ENCODE measurements at places on chromosomes 4 and X. TPM values are rescaled to one million over a fixed set of nuclear protein-coding genes. Genes with fewer than 3 reads are reported as not detected.

MAGIX gene
- 4.3 TPM for total RNA-seq

NR0B1 gene
- total RNA-seq, result not detected

IL9R gene
- not detected for total RNA-seq

GLOD5 gene
- not detected for total RNA-seq

SMR3B gene
- not detected for total RNA-seq

TMPRSS11D gene
- total RNA-seq, result not detected

ZAR1 gene
- not detected for total RNA-seq

SRPX gene
- total RNA-seq, result 63.8 TPM

H2BW2 gene
- total RNA-seq, result not detected

ABCG2 gene
- total RNA-seq, result 1.0 TPM
